ENCODE measurements at places on chromosomes 16 and 17. TPM values are rescaled to one million over a fixed set of nuclear protein-coding genes. Genes with fewer than 3 reads are reported as not detected.

CCDC40 gene
- 11.3 TPM for total RNA-seq

DNA sequence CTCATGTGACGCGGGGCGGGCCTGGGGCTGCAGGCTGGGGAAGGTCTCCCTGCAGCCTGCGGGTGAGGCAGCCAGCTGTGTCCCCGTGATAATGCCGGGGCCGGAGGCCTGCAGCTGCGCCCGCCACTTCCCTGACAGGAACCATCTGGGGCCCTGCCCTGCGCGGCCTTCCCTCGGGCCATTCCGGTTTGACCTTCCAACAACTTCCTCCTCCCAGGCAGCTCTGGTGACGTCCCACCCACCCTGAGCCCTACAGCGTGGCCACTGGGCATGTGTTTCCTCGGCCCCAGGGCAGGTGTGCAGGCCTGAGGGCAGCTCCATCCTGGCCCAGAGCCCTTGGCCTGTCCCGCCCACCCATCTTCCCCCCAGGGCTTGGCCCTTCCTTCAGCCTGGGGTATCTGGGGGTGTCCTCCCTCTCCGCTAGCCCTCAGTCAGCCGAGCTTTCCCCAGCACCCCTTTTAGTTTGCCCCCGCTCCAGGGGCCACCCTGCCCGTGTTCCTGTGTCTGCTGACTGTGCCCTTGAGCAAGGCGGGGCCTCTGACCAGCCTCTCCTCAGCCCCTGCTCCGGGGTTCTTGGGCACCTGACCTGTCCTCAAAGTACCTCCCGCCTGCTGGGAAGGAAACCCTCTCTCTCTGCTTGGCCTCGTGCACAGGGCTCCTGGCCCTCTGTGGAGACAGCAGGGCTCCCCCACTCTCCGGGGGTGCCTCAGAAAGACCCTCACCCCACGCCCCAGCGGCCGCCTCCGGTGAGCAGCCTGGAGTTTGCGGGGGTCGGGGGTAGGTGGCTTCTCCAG lies at the start of gene CBFA2T3:
CBFA2T3 (minus strand) TSS at position 190 of the 794 bp plus-strand sequence. CDS start 400 bp downstream, outside the sequence.
- no peak for DNase-seq

DNA sequence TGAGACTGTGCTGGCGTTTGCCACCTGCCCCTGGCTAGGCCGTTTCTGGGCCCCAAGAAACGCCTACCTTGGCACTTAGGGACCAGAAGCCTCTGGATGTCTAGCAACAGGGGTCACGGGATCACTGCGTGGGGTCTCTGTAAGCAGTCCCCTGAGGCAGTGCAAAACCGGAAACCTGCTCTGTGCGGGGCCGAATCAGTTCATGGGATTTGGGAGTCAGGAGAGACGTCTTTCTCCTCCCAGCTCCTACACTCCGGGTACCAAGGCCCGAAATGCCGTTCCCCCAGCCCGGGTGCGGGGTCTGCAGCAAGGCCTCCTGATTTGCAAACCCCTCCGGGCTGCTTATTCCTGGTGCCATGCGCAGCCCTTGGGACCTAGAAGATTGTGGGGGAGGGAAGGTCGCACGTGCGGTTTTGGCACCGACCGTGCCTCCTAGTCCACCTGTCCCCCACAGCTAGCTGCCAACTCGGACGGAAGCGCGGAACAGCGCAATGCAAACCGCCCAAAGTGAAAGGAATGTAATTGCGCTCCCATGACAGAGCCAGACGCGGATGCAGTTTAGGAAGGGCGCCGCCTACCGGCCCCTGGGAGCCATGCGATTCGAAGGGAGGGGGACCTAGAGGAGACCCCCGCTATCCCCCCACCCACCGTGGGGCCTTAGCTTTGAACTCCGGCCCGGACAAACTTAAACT lies 6.5 kb downstream of the IRX5 start:
- peak; percentile 84 for DNase-seq

- no peak for DNase-seq
Observed at GRCh38 chr17:36545077-36545464, 352 bp downstream of the GGNBP2 start.

GRCh38 chr16:62298600-62298999 lies 262.4 kb upstream of the CDH8 start:
- DNase-seq: no peak

Measured in cardiac muscle cell (in vitro differentiated cells and primary cell).